ENCODE measurements at places on chromosomes 1 and 21. TPM values are rescaled to one million over a fixed set of nuclear protein-coding genes. Genes with fewer than 3 reads are reported as not detected.

The FCRL6 gene
- total RNA-seq = 0.81 TPM

The PKP1 gene
- not detected for total RNA-seq

The CDKN2C gene
- 22.5 TPM for total RNA-seq

The SLC9A1 gene
- total RNA-seq = 25.3 TPM

The LINGO4 gene
- not detected for total RNA-seq

The CFHR3 gene
- not detected for total RNA-seq

The HENMT1 gene
- 27.5 TPM for total RNA-seq

The DNASE2B gene
- not detected for total RNA-seq

The NHLH1 gene
- total RNA-seq = 1.2 TPM

The ADGRL2 gene
- not detected for total RNA-seq

DNA sequence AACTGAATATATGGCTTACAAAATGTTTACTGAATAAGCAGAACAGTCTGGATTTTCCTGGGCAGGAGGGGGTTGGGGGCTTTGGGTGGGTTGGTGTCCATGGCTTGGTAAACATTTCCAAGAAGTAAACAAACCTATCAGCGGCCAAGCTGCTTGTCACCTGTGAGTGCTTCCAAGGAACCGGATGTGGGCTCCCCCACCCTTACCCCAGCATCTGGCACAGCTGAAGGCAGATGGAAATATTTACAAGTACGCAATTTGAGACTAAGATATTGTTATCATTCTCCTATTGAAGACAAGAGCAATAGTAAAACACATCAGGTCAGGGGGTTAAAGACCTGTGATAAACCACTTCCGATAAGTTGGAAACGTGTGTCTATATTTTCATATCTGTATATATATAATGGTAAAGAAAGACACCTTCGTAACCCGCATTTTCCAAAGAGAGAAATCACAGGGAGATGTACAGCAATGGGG, at the start of gene CLCA1:
Gene CLCA1, plus strand, starts transcription at position 427 of the 477 bp plus-strand sequence. Its CDS starts 45 bp downstream, at position 472.
- no peak for DNase-seq

DNA sequence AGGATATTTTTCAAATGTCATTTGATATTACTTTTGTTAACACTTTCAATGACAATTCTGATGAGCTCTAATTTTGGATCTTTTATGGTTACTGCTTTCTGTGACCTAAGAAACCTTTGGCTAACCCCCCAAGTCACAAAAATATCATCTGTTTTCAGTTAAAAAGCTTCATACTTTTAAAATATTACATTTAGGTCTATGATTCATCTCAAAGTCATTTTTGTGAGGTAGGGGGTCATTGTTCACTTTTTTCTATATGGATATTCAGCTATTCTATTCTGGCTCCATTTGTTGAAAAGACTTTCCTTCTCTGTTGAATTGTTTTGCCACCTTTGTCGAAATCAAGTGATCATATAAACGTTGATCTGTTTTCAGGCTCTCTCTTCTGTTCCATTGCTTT, 44.8 kb downstream of the UCHL5 start:
- no peak for DNase-seq

DNA sequence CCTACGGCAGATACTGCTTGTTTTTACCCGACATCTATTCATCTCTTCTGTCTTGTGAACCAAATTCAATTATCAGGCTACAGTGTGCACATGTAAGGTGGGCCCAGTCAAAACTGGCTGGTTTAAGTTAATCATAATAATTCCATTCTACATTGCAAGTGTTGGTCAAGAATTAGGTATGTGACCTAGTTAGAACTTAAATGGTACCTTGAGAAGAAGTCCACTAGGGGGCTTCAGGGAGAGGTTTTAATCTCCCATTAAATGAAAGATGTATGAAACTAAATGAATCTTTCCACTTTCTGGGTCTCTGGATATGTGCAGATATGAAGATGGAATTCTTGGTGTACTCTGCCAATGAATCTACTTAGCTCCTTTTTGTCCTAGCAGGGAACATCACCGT, 187.1 kb downstream of the CDC42BPA start:
- no peak for DNase-seq

GRCh38 chr21:33546086-33546485, 3.2 kb downstream of the SON start:
- DNase-seq = no peak

DNA sequence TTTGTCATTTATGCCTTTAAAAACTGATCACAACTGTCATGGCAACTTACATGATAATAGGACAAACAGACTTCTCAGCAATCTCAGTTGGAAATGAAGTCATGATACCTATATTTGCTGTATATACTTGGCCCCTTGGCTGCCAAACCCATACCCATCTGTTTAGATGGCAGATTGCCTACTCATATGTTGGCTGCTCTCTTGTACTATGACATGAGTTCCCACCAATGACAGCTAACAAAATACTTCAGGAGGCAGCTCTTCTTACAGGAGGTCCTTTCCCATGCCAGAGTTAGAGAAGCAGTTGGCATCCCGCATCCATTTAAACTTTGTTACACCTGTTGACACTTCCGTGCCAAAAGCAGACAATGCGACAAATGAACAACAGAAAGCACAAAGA, 603.1 kb upstream of the ADGRL2 start:
- DNase-seq = no peak

GRCh38 chr1:40899230-40899870, 37.2 kb upstream of the CITED4 start:
- DNase-seq = no peak

DNA sequence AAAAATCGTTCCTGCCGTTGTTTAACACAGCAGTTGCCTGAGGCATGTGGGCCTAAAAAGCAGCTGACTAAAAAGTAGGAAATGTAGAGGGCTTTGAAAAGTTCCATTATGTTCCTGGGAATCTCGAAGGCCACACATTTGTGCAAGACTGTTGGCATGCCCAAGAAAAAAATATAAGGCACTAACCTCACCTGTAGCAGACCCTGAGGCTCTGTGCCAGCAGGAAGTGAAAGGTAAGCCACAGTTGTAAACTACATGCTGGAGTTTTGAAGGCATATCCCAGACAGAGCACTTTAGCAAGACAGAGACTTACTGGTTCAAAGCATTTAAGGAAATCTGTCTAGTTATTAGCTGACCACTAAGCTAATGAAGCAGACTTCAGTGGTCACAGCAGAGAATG, 52.7 kb downstream of the TRMT1L start:
- DNase-seq = no peak

DNA sequence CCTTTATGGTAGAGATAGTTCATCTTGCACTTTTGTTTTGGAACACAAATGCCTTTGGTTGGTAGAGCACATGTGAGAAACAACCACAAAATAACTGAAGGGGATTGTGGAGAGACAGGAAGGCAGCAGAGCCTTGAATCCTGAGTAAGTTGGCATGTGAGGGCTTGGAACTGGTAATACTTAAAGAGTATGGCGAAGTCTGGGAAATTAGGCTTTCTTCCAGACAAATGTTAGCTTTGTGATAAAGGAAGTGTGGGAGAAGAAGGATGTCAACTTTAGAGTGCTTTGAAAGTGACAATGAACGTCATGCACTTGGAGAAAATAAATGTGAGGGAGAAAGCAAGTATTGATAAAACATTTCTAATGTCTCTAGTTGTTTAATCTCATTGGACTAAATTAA, 476.3 kb upstream of the ZRANB2 start:
- DNase-seq = no peak

- DNase-seq = no peak
Observed at GRCh38 chr1:156747742-156748669, 3.5 kb downstream of the HDGF start.

DNA sequence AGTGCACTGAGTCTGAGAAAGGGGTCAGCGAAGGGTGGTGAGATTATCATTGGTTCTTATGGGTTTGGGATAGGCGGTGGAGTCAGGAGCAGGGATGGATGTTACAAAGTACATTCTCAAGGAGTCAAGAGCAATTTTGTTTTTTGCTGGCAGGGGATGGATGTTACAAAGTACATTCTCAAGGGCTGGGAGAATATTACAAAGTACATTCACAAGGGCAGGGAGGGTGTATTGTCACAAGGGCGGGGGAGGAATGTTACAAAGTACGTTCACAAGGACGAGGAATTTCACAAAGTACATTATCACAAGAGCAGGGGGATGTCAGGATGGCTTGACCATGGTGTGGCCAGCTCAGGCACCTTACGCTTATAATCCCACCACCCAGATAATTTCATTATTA, 59.3 kb upstream of the FAM89A start:
- no peak for DNase-seq

DNA sequence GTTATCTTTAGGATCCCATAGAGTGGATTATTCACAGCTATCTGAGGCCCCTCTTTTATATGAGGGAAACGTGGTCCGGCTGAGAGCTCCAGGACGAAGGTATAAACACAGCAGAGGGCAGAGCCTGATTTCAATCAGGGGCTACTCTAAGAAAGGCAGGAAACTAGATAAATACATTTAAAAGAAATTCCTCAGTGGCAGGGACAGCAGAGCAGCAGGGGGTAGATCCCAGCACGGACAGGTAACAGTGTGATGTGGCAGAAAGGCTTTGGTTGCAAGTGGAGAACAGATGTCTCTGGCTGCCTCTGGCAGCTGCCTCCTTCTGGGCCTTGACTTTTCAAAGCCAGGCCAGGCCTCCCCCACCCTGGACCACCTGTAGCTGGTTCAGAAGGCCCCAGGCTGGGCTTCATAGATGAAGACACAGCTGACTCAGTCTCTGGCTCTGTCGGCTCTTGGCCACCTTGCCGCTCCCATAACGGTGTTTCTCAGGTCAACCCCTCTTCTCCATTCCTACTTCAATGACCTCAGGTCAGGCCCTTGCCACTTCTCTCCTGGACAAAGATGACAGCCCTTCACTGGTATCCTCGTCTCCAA, 43.8 kb downstream of the FAM78B start:
- DNase-seq = no peak

DNA sequence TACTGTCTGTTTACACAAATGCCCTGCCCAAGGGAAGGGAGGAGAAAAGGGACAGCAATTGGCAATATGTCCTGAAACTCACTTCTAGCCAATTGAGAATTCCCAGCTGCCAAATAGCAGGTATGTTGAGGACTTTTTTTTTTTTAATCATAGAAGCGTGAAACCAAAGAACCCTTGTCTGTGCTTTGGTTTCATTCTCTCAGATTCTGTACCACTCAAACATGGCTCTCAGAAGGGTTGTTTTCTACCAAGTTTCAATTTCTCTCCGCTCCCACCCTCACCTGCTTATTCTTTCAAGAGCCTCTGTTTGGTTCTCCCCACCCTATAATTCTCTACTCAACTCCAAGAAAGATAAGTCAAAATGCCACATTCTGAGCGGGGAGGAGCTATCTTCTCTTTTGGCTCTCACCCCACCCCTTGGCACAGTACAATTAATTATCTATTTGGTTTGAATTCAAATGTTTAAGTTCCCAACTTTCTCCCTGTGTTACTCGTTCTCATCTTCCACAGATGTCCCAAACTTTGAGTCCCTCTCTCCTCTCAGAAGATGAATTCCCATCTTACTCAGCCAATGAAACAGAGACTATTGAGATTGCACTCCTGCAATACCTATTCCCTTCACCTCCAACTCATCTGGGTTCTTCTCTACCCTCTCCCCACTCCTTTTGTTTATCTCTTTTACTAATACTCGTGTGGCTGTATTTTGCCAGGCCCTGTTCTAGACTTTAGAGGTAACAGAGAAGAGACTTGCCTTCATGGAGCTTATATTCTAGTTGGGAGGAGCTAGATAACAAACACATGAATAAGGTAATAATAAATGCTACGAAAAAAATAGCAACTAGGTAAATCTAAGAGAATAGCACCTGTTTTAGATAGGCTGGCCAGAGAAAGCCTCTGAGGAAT, 3.9 kb upstream of the TP53BP2 start:
- DNase-seq = no peak

GRCh38 chr1:55046871-55047270, 7.5 kb downstream of the PCSK9 start:
- no peak for DNase-seq

DNA sequence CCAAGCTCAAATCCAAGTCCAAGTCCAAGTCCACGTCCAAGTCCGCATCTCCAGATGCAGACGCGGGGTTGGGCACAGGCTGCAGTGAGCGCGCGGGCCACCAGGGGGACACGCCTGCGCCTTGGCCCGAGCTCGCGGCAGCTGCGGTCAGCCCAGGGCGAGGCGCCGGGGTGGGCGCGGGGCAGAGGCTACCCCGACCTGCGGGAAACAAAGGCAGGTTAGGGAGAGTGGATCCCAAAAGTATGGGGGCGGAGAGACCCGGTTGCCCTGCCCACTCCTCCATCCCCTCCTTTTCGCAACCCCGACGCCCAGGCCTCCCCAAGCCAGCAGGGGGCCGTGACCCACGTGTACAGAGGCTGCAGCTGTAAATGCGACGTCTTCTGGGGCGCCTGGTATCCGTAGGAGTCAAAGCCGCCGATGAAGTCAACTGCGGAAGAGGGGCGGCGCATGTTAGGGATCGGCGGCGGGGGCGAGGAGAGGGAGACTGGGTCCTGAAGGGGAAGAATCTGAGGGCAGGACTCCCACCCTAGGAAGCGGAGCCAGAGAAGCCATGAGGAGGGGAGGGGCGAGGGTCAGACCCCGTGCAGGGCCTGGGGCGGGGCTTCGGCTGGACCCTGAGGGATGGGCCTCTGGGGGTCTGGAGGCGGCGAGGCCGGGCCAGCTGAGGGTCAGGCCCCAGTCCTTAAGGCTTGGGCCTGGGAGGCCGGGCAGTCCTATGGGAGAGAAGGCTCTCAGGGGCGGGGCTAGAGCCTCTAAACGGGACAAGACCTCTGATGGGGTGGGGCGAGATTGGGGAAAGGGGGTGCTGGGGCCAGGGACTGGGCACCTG, 58.0 kb downstream of the NKAIN1 start:
- DNase-seq = peak; percentile 66

- DNase-seq = no peak
Observed at GRCh38 chr1:181112071-181112929, 23.8 kb downstream of the IER5 start.

DNA sequence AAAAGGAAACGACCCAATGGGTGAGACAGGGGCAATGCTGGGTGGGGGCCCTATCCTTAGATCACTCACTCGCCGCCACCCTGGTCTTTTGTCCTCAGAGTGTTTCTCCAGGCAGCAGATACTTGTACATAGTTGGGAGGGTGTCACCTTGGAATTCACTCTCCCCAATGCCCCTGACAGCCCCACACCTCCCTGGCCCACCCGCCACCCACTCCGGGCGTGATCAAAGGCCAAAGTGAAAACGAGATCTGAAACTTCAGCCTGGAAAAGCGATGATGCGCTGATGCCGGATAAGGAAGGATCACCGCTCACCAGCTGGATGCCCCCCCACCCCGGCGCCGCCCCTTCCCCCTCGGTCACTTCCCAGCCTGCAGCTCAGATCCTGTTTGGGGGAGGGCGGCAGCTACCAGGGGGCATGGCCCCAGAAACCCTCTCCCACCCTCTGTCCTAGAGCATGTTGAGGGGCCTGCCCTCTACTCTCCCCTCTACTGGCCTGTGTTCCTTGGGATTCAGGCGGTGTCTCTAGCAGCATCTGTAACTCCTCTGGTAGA, 33.6 kb upstream of the CASZ1 start:
- DNase-seq = no peak

- no peak for DNase-seq
Observed at GRCh38 chr21:22019766-22020165, 1021.6 kb downstream of the NCAM2 start.

GRCh38 chr1:81506699-81507098, 294.0 kb upstream of the ADGRL2 start:
- no peak for DNase-seq

DNA sequence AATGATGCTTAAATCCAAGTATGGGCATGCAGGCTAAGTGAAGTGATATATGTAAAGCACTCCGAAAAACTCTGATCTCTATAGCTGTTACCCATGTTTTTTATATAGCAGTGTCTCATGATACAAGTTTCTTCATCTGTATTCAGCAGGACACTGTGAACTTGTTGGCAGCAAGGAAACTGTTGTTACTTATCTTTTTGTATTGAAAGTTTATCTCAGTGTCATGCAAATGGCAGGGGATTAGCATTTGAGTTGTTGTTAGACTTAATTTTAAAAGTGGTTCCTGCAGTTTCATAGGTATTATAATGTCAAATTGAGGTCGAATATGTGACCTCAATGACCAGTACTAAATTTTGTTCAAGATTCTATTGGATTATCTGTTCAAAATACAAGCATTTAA, 47.9 kb downstream of the NCAM2 start:
- DNase-seq = no peak

Data from natural killer cell treated with Interleukin-12 subunit alpha and Interleukin-12 subunit beta and Interleukin-15 and Interleukin-18, amount 100 ng/mL, for 72 hours (primary cell).